Body of pancreas (tissue), 4 donors: ENCODE measurements at places on chromosomes 13 and 19. TPM values are rescaled to one million over a fixed set of nuclear protein-coding genes. Genes with fewer than 3 reads are reported as not detected.

GRCh38 chr19:41425174-41426115 lies 1.7 kb downstream of the B3GNT8 start:
- no peak overlapping the region for H3K27ac ChIP-seq
- H3K27me3 ChIP-seq = no peaks in the 10 kb centered on the region
- H3K36me3 ChIP-seq = no peaks in the 10 kb centered on the region
- DNase-seq = no peak
- H3K4me1 ChIP-seq = peaks cover 9% of the 10 kb centered on the region

GRCh38 chr13:105982219-105982930 lies 553.1 kb downstream of the EFNB2 start:
- no peaks in the 10 kb centered on the region for H3K36me3 ChIP-seq
- H3K4me3 ChIP-seq = no peak overlapping the region
- no peak overlapping the region for H3K27ac ChIP-seq
- DNase-seq = no peak
- peaks cover 38% of the 10 kb centered on the region for H3K4me1 ChIP-seq
- H3K27me3 ChIP-seq = no peaks in the 10 kb centered on the region

- no peak overlapping the region for H3K27ac ChIP-seq
- H3K4me1 ChIP-seq = no peaks in the 10 kb centered on the region
- no peak overlapping the region for H3K4me3 ChIP-seq
- no peak for DNase-seq
- H3K36me3 ChIP-seq = no peaks in the 10 kb centered on the region
Measured at GRCh38 chr19:45008552-45008951, 7.3 kb downstream of the RELB start.

- no peaks in the 10 kb centered on the region for H3K27me3 ChIP-seq
- no peak for DNase-seq
- no peak overlapping the region for H3K4me3 ChIP-seq
- H3K4me1 ChIP-seq = no peaks in the 10 kb centered on the region
- H3K36me3 ChIP-seq = no peaks in the 10 kb centered on the region
- no peak overlapping the region for H3K27ac ChIP-seq
Measured at GRCh38 chr13:24060993-24061392, 99.5 kb upstream of the SPATA13 start.

GRCh38 chr19:50877338-50877737 lies 4.1 kb downstream of the KLK2 start:
- peaks cover 6% of the 10 kb centered on the region for H3K27me3 ChIP-seq
- no peak overlapping the region for H3K4me3 ChIP-seq
- no peak overlapping the region for H3K27ac ChIP-seq
- H3K4me1 ChIP-seq = no peaks in the 10 kb centered on the region
- H3K36me3 ChIP-seq = no peaks in the 10 kb centered on the region

DNA sequence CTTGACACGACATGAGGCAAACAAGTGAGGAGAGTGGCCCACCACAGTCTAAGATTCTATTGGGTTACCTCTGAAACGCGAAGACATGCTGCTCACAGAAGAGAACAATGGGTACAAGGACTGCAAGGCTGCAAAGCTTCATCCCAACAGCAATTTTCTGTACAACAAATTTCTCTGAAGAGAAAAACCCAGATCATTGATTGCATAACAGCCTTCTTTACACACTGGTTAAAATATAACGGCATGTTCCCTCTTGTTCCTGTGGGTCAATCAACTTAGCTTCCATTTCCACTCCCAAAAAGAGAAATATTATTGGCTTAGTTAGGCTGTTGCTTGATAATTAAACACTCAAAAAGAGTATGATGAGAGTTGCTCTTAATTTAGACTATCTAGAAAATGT lies at the start of gene CPB2:
Gene CPB2, minus strand, starts transcription at position 166 of the 400 bp plus-strand sequence. Its CDS starts 24 bp downstream, at position 142.
- DNase-seq = no peak
- H3K4me3 ChIP-seq = no peak within 1 kb of the TSS
- no peaks in the 10 kb centered on the region for H3K27me3 ChIP-seq
- H3K36me3 ChIP-seq = no peaks in the 10 kb centered on the region

DNA sequence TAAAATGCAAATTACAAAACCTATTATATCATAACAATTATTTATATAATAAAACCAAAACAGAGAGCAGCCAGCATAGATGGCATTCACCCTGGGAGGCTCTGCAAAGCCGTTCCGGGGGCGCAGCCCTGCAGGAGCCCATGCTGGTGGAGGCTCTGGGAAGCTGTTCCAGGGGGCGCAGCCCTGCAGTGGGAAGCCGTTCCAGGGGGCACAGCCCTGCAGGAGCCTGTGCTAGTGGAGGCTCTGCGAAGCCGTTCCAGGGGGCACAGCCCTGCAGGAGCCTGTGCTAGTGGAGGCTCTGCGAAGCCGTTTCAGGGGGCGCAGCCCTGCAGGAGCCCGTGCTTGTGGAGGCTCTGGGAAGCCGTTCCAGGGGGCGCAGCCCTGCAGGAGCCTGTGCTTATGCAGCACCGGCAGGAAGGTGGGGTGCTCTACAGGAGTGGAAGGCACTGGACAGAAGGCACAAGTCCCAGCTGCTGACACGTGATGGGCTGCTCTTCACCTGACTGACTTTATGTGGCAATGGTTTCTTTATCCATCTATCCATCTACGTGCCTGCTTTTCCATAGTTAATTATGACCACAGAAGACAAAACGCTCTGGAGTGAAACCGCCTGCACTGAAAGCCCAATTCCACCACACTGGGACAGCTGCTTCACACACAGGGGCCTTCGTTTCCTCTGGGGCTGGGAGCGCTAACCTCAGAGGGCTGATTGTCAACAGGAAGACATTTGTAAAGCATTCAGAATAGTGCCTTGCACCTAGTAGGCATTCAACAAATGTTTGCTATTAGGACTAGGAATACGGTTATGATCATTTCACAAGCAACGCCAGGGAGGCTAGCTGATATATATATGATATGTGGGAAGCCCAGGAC lies 23.7 kb downstream of the PCID2 start:
- no peak overlapping the region for H3K4me3 ChIP-seq
- no peak overlapping the region for H3K27ac ChIP-seq
- no peaks in the 10 kb centered on the region for H3K27me3 ChIP-seq

DNA sequence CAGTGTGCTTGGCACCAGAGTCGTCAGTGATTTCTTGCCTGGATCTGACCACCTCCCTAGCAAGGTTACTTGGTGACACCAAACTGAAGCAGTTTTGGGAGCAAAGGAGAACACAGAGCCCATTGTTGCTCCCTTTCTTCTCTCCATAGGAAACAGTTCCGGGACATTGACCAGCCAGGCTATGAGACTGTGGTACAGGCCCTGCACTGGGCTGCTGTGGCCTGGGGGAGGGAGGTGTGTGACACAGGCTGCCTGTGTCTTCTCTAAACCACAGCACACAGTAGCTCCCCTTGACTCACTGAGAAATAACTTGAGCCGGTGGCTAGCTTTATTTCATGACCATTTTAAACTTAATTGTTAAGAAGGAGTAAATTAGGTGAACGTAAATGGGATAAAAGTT lies 214.8 kb upstream of the UBL3 start:
- no peak overlapping the region for H3K27ac ChIP-seq
- no peak overlapping the region for H3K4me3 ChIP-seq
- H3K4me1 ChIP-seq = no peaks in the 10 kb centered on the region
- H3K27me3 ChIP-seq = no peaks in the 10 kb centered on the region
- no peak for DNase-seq

DNA sequence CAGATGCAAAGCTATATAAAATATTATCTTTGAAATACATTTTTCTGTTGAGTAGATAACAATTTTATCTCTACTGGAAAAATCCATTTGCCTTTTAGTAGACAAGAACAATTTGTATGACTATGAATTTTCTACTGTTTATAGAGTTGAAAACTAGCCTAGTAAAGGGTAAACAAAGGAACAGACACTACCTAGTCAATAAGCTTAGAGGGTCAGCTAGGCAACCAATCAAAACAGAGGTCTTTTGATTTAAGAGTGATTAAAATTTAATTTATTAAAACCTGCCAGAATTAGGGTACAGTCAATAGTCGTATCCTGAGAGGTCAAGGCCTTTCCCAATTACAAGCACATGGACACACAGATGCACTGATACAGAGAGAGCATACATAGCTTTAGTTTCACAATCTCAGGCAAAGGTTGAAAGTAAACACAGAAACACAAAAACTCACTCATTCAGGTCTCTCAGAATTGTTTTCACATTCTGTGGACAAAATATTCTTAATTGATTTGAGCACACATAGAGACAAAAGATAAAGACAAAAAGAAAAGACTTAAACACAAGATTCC lies 24.5 kb upstream of the GPC6 start:
- H3K4me1 ChIP-seq = no peaks in the 10 kb centered on the region
- no peaks in the 10 kb centered on the region for H3K36me3 ChIP-seq
- H3K4me3 ChIP-seq = no peak overlapping the region
- H3K27me3 ChIP-seq = no peaks in the 10 kb centered on the region
- DNase-seq = no peak
- no peak overlapping the region for H3K27ac ChIP-seq

Gene VWA8
- total RNA-seq = 29.3 TPM
